ENCODE measurements at places on chromosomes 5 and 9. TPM values are rescaled to one million over a fixed set of nuclear protein-coding genes. Genes with fewer than 3 reads are reported as not detected.

ASPN gene
- 15.2 TPM for total RNA-seq

RNF180 gene
- total RNA-seq = 2.0 TPM

ANKRD33B gene
- 25.0 TPM for total RNA-seq

PCDHA10 gene
- total RNA-seq = under 0.01 TPM

NR4A3 gene
- total RNA-seq = 2.0 TPM

RCL1 gene
- total RNA-seq = 8.4 TPM

HACD4 gene
- 16.3 TPM for total RNA-seq

All from smooth muscle cell of trachea (primary cell).